ENCODE measurements at places on chromosomes 16 and 17.

- DNase-seq, result peak; percentile 21
These were observed 41.2 kb downstream of the ARHGAP17 start for GRCh38 chr16:24973809-24974461.

GRCh38 chr16:84340325-84341040 is 27.9 kb upstream of the ATP2C2 start:
- no peak for DNase-seq

- no peak for DNase-seq
These were observed 48.5 kb downstream of the CRISPLD2 start for GRCh38 chr16:84868328-84868727.

DNA sequence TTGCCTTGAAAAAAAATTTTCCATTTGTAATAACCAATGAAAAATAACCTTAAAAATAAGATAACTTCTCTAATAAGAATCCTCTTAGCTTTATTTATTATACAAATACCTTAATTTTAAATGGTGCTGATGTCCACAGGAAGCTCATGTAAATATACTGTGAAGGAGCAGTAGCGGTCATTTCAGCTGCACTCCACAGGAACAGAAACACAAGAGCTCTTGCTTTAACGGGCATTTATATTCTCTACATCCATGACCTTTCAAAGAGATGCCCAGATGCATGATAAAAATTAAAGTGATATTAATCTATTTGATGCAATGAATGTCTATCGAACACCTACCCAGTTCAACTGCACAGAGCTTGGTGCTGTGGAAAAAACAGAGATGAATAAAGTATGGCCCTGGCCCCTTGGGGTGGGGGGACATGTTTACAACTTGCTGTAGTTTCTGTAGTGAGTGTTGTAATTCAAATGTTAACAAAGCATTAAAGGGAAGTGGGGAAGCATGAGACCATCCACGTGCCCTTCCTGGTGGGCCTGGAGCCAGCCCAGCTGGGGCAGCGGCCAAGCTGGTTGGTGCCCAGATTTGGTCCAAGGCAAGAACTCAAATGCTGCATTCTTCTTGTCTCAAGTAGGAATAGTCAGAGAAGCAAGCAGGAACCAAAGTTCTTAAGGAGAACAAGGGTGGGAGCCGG is 47.9 kb downstream of the IQCK start:
- no peak for DNase-seq

DNA sequence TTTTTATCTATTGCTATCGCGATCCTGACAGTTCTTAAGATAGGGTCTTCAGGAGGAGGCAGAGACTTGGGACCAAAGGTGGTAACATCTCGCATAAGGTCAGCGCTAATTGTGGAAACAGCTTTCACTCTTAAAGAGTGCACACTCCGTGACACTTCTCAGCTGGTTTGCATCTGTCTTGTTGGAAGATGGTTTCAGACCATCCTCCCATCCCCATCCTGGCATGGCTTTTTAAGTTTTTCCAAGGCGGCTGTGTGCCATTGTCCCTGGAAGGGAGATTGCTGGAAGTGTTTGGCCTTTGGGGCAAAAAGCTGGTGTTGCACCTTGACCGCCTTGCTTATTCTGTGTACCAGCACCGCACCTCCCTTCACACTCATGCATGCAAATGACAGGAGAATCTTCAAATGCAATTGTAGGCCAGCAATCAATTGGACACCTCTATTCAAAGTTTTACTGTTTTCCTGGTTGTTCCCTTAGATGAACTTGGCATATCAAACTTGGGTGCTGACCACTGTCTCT is 1.5 kb downstream of the SOCS7 start:
- DNase-seq, result no peak

GRCh38 chr17:18981642-18982424 is 22.7 kb downstream of the FAM83G start:
- no peak for DNase-seq

DNA sequence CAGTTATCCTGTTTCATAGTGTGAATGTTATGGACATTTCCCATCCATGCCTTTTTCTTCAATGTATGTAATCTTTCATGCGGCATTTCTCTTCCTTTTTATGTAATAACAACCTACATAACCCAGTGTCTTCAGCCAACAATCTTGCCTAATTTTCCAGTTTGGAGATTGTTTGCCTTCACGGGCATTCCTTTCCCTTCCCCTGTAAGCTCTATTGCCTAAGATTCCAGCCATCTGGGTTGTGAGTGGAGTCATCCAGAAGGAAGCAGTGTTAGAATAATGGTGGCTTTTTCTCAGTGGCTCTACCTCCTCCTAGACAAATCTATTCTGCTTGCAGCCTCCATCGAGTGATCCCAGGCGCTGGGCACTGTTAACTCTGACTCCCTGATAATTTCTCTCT is 22.3 kb downstream of the SYCE1L start:
- DNase-seq, result no peak

DNA sequence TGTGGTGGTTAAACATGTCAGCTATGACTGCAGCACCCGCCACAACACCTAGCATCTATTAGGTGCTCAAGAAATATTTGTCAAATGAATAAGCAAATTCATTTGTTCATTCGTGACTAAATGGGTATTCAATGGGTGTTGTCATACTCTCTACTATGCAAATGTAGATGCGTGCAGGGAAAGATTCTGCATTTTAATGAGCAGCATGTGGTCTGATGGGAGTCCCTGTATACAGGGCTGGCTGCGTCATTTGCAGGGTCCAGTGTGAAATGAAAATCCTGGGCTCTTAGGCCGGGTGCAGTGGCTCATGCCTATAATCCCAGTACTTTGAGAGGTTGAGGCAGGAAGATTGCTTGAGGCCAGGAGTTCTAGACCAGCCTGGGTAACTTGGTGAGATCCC is 97.5 kb downstream of the CACNG3 start:
- no peak for DNase-seq

Measured in activated CD8-positive, alpha-beta memory T cell treated with anti-CD3 and anti-CD28 coated beads for 24 hours (primary cell).